ENCODE measurements at places on chromosomes 5 and 9.

DNA sequence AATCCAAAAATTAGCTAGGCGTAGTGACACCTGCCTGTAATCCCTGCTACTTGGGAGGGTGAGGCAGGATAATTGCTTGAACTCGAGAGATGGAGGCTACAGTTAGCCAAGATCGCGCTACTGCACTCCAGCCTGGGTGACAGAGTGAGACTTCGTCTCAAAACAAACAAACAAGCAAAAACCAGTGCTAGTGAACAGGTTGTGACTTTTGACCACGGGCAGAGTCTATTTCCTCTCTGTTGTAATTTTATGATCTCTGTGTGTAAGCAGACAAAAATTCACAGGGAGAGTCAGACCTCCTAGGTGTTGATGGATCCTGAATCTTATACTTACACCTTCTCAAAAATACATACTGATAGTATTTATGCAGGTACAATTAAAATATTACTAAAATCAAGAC is 65.8 kb downstream of the SPEF2 start:
- no peak for DNase-seq

- no peak for DNase-seq
These were observed 75.6 kb upstream of the SNCAIP start for GRCh38 chr5:122236270-122237040.

- DNase-seq, result no peak
These were observed 308.3 kb downstream of the SLIT3 start for GRCh38 chr5:168992687-168993086.

DNA sequence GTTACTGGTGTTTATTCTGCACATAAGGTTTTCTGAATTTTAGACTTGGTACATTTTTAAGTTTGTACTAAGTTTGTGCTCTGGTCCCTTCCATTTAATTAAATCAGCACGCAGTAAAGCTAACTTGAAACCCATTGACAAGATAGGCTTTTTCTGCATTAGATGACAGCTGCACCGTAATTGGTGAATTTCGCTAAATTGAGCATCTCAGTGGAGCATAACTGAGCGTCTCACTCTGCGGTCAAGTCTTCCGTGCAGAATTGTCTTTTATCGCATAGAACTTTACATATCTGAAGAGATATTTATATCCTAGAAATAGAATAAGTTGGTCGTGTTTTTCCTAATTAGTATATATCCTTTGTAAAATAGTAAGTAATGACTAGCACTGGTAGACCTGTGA is 4.1 kb downstream of the SUB1 start:
- no peak for DNase-seq

DNA sequence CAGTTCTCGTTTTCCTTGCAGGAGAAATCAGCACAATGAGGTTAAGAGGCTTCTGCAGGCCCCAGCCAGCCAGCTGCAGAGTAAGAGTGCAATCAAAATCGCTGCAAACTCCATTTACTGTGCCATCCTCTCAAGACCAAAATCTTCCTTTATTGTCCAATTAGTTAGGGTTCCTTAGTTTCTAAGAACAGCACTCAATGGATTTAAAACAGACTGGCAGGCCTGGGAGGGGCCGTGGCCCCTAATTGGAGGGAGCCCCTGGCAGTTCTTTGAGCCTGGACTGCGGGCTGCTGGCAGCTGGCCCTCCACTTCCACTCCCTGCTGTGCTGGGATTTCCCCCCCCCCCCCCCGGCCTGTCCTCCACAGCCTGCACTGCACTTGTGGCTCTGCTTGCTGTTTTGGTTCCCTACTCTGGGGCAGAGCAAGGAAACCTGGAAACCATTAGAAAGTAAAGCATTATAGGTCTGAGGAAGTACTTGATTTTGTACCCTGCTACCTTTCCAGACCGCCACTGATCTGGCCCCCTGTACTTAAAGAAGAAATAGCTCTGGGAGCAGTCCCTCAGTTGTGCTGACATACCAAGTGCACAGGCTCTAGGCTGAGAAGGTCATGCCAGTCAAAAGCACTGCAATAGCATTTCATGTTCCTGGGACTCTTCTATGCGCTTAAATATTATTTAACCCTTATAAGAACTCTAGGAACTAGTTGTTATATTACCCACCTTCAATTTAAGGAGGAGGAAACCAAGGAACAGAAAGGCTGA is 129.0 kb downstream of the APBA1 start:
- DNase-seq, result no peak

- DNase-seq, result no peak
These were observed 45.5 kb upstream of the LARP1 start for GRCh38 chr5:154709368-154710305.

DNA sequence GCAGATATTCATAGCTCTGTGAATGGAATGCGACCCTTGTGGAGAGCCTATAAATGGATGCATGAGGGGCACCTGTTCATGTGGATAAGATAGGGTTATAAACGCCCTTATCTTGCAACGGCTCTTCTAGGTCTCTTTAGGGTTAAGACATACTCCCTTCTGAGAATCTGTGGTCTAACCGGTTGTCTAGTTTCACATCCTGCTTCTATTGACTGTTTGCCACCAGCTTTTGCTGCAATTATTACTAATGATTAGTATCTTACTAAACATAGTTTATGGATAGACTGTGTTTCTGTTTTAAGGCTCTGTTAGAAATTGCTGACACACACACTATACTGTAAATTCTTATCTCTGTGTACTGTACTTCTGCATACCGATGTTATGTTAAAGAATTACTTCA is 198.9 kb upstream of the CYLC2 start:
- no peak for DNase-seq

GRCh38 chr5:43078956-43079355 is 38.8 kb upstream of the ANXA2R start:
- DNase-seq, result no peak

GRCh38 chr5:38113456-38113855 is 144.9 kb upstream of the EGFLAM start:
- DNase-seq, result no peak

- no peak for DNase-seq
These were observed 76.3 kb upstream of the IL12B start for GRCh38 chr5:159406571-159406970.

- DNase-seq, result no peak
These were observed 78.8 kb upstream of the SPRY4 start for GRCh38 chr5:142403583-142403982.

GRCh38 chr9:126773004-126773607 is 31.7 kb upstream of the ZBTB43 start:
- no peak for DNase-seq

DNA sequence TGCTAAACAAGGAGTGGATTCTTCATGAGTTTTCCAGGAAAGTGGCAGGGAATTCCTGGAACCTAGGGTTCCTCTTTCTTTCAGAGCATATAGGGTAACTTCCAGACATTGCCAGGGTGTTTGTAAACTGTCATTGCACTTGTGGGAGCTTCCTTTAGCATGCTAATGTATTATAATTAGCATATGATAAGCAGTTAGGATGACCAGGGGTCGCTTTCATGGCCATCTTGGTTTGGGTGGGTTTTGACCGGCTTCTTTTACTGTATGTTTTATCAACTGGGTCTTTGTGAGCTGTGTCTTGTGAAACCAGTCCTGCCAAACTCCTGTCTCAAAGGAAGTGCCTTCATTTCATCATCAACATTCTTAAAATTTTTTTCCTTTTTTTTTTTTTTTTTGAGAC is 11.9 kb upstream of the MELK start:
- no peak for DNase-seq

DNA sequence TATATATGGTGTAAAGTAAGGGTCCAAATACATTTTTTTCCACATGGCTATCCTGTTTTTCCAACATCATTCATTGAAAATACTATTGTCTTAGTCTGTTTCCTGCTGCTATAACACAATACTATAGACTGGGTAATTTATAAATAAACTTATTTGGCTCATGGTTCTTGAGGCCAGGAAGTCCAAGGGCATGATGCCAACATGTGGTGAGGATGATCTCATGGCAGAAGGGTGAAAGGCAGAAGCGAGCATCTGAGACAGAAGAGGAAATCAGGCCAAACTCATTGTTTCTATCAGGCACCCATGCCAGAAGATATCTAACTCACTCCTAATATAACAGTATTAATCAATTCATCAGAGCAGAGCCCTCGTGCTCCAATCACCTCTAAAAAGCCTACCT is 42.6 kb downstream of the ANKRD55 start:
- no peak for DNase-seq

GRCh38 chr5:127994087-127994660 is 89.4 kb upstream of the SLC12A2 start:
- DNase-seq, result no peak

- DNase-seq, result no peak
These were observed 110.6 kb upstream of the FER start for GRCh38 chr5:108637134-108637533.

GRCh38 chr5:75199071-75199470 is 37.6 kb downstream of the ANKRD31 start:
- DNase-seq, result no peak

- DNase-seq, result no peak
These were observed 79.5 kb downstream of the MVB12B start for GRCh38 chr9:126406075-126406667.

- DNase-seq, result no peak
These were observed 42.3 kb downstream of the FAM78A start for GRCh38 chr9:131233995-131234394.

DNA sequence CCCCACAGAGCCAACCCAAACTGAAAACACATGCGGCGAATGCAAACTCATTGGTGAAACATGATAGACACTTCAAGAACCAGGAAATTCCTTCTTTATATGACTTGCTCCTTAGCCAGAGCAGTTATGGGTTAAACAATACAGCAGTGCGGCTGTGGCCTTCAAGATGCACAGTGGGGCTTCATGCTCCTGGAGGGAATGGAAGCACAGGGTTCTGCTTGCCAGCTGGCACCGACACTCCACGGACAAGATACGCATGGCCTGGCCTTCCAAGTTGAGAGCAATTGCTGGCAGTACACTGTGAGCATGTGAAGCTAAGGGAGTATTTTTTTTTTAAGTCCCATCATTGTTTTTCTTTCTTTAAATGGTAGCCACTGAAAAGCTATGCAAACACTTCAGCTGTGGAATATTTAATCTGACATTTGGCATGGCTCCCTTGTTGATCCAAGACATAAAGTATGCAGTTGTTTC is 451.6 kb upstream of the CD180 start:
- DNase-seq, result no peak

- DNase-seq, result no peak
These were observed 433.4 kb downstream of the DTWD2 start for GRCh38 chr5:118554981-118555380.

GRCh38 chr5:147748590-147748989 is 33.9 kb downstream of the JAKMIP2 start:
- DNase-seq, result no peak

DNA sequence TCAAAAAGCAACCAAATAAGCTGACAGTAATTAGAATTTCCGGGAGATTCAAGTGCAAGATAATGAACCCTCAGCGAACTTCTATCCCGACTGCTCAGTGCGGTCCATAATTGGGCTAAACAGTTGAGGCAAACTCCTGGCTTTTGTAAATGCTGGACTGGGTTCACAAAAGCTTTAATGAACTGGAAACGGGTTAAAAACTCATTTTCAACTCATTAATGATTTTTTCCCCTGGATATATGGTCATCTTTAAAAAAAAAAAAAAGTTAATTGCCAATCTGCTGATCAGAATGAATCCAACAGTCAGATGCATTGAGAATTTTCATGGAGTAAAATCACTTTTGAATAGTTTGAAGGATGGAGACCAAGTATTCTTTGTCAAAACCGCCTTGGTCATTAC is 79.5 kb upstream of the WWC1 start:
- no peak for DNase-seq

- no peak for DNase-seq
These were observed 14.0 kb downstream of the NDUFS6 start for GRCh38 chr5:1815071-1815786.

GRCh38 chr9:77020413-77021290 is 1.2 kb downstream of the FOXB2 start:
- no peak for DNase-seq

- no peak for DNase-seq
These were observed 121.2 kb upstream of the ST8SIA4 start for GRCh38 chr5:101024299-101024698.

GRCh38 chr5:138663009-138663408 is 87.8 kb upstream of the HSPA9 start:
- DNase-seq, result no peak

GRCh38 chr9:113674436-113674835 is 201.7 kb upstream of the ZNF618 start:
- no peak for DNase-seq

GRCh38 chr9:137157618-137158415 is 12.0 kb downstream of the LRRC26 start:
- no peak for DNase-seq

GRCh38 chr5:39178861-39179260 is 40.5 kb downstream of the FYB1 start:
- no peak for DNase-seq

GRCh38 chr9:120265791-120266190 is 314.2 kb downstream of the CDK5RAP2 start:
- DNase-seq, result no peak

- DNase-seq, result no peak
These were observed 14.0 kb upstream of the PWWP2A start for GRCh38 chr5:160133071-160133917.

GRCh38 chr9:136354592-136355085 is 8.9 kb downstream of the DNLZ start:
- DNase-seq, result no peak

GRCh38 chr9:137293482-137294090 is 8.5 kb downstream of the NRARP start:
- no peak for DNase-seq

- DNase-seq, result no peak
These were observed 757 bp downstream of the CDC26 start for GRCh38 chr9:113274474-113275156.

DNA sequence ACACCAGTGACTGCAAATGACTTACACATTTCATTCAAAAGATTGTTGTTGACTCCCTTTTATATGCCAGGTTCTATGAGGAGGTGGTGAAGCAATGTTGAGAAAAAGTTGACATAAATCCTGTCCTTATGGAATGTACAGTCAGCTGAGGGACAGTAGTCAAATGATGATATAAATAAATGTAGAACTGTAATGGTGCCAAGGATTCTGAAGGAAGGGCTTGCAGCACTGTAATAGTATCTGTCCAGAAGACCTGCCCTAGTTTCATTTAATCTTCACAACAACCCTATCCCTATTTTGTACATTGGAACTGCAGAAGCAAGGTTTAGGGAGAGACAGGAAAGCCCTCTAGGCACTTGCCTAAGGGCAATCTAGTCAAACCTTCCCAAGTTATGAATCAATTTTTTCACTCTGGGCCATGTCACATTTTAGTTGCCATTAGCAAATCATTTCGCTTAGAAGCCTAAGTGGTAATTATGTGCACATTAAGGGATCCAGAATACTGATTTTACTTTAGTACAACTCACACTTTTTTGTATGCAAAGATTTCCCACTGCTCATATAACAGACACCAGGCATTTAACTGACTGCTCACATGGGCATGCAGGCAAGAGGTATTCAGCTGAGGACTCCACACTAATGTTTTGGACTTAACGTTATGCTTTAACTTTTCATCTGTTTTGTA is 34.5 kb upstream of the LIFR start:
- no peak for DNase-seq

GRCh38 chr9:108117306-108117705 is 627.7 kb upstream of the KLF4 start:
- no peak for DNase-seq

GRCh38 chr5:58800356-58800755 is 217.5 kb downstream of the RAB3C start:
- no peak for DNase-seq

- no peak for DNase-seq
These were observed 44.6 kb downstream of the CXXC5 start for GRCh38 chr5:139692679-139693308.

Data from stimulated activated CD4-positive, alpha-beta T cell treated with anti-CD3 and anti-CD28 coated beads, Interleukin-12 subunit alpha, Interleukin-12 subunit beta, amount 100 ng/mL, for 48 hours (primary cell).